Gastrocnemius medialis (tissue), 4 donors: ENCODE measurements at places on chromosomes 7 and 10. TPM values are rescaled to one million over a fixed set of nuclear protein-coding genes. Genes with fewer than 3 reads are reported as not detected.

GRCh38 chr10:112279433-112279832 is 3.8 kb upstream of the TECTB start:
- no peaks in the 10 kb centered on the region for H3K4me1 ChIP-seq
- no peaks in the 10 kb centered on the region for H3K27me3 ChIP-seq
- H3K36me3 ChIP-seq, result no peaks in the 10 kb centered on the region
- no peak for DNase-seq

DNA sequence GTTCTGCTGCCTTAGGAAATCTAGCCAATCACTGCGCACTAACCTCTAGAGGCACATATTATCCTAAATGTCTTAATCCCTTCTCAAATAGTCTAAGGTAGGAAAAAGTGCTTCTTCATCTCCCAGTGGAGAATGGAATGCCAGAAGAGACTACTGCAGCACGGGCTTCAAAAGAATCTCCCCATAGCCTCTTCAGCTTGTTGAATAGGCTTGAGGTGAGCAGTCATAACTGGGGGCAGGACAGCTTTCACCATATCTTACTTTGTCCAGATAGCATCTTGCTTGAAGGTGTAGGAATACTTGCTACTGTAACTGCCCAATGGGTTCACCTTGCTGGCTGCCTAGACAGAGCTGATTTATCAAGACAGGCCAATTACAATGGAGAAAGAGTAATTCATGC is 88.8 kb downstream of the MBL2 start:
- H3K4me3 ChIP-seq, result no peak overlapping the region
- H3K36me3 ChIP-seq, result no peaks in the 10 kb centered on the region
- no peak overlapping the region for H3K27ac ChIP-seq
- no peak for DNase-seq

GRCh38 chr7:73669288-73669701 is 1.7 kb downstream of the VPS37D start:
- no peaks in the 10 kb centered on the region for H3K36me3 ChIP-seq

DNA sequence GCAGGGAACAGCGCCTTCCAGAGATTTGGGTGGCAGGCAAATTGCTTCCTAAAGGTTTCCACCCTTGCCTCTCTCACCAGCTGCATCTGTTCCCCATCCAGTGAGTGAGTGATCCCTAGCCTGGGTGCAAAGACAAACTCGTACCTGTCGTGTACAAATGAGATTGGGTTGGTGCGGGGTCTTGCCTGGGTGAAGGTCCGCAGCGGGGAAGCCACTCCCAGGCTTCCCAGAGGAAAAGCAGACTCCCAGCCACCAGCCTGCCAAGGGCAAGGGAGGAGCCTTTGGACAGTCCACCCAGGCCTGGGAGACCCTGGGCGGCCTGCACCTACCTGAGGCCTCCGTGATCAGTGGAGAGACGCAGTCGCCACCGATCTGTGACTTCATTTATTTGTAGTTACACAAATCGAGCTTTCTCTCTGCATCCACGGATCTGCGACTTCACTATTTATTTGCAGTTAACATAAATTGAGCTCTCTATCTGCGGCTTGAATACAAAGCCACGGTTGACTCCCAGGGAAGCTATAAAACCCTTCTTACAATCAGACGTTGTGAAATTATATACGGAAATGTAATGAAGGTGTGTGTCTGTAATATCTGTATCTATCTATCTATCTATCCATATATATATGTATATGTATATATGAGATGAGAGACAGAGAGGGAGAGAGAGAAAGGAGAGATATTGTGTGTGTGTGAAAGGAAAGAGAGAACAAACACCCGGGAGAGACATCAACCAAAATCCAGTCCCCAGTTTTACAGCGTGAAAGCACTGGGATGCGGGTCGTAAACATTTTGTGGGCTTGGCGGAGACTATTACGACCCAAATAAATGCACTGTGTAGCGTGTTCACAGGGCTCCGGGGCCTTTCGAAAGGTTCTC is 3.0 kb upstream of the HOXA7 start:
- no peaks in the 10 kb centered on the region for H3K27me3 ChIP-seq
- H3K4me3 ChIP-seq, result no peak overlapping the region
- DNase-seq, result no peak
- H3K36me3 ChIP-seq, result no peaks in the 10 kb centered on the region

DNA sequence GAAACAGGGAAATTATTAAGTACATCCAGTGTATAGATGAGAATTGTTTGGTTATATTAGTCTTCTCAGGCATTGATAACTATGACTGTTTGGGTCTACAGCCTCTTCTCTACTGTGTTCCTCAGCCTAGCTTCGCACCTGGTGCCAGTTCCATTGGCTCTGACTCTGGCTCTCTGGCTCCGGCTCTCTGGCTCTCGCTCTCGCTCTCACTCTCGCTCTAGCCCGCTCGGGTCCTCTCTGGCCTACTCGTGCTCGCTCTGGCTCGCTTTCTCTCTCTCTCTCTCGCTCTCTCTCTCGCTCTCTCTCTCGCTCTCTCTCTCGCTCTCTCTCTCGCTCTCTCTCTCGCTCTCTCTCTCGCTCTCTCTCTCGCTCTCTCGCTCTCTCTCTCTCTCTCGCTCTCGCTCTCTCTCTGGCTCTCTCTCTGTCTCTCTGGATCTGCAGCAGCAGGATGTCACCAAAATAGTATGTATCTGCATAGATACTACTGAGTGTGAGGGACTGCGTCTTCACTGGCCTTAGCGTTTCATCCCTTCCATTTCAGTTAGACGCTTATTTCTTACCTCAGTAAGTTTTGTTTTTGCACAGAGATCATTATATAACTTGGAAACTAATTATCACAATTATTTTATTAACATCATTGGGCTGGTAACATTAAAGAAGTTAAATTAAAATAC is 6.5 kb upstream of the SSBP1 start:
- no peaks in the 10 kb centered on the region for H3K4me1 ChIP-seq
- no peak overlapping the region for H3K4me3 ChIP-seq
- H3K27ac ChIP-seq, result no peak overlapping the region
- no peaks in the 10 kb centered on the region for H3K27me3 ChIP-seq

DNA sequence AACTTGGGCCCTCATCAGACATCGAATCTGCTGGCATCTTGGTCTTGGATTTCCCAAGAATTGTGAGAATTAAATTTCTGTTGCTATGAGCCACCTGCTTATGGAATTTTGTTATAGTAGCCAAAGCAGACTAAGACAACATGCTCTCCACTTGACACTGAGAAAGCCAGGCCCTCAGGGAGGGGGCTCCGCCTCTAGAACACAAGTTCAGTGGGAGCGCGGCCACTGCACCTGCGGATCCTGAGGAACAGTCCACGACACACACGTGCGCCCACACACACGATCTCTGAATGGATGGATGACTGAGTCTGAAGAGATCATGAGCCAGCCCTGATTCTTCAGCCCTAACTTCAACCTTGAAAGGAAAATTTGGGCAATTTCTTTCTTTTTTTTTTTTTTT is 73.7 kb downstream of the CTBP2 start:
- DNase-seq, result no peak
- H3K36me3 ChIP-seq, result no peaks in the 10 kb centered on the region
- H3K4me3 ChIP-seq, result no peak overlapping the region
- H3K27me3 ChIP-seq, result no peaks in the 10 kb centered on the region
- H3K27ac ChIP-seq, result peak overlapping the region; percentile 86
- H3K4me1 ChIP-seq, result peaks cover 83% of the 10 kb centered on the region

- peaks cover 4% of the 10 kb centered on the region for H3K27me3 ChIP-seq
- no peaks in the 10 kb centered on the region for H3K4me1 ChIP-seq
- DNase-seq, result no peak
- no peak overlapping the region for H3K4me3 ChIP-seq
These were observed 79.6 kb upstream of the LRRC4 start for GRCh38 chr7:128110641-128111364.

The FBXO24 gene
- total RNA-seq, result not detected

The FBXL13 gene
- not detected for total RNA-seq

The CHCHD3 gene
- 116 TPM for total RNA-seq

GRCh38 chr7:132575419-132575981 is 770 bp downstream of the PLXNA4 start:
- DNase-seq, result no peak
- H3K36me3 ChIP-seq, result no peaks in the 10 kb centered on the region
- H3K4me1 ChIP-seq, result peaks cover 7% of the 10 kb centered on the region
- peak overlapping the region; percentile 52 for H3K4me3 ChIP-seq
- H3K27me3 ChIP-seq, result peaks cover 16% of the 10 kb centered on the region

GRCh38 chr10:118585794-118586193 is 9.7 kb downstream of the PRLHR start:
- H3K27ac ChIP-seq, result no peak overlapping the region
- no peaks in the 10 kb centered on the region for H3K36me3 ChIP-seq
- no peak for DNase-seq
- H3K27me3 ChIP-seq, result no peaks in the 10 kb centered on the region
- no peak overlapping the region for H3K4me3 ChIP-seq

The FEZF1 gene
- total RNA-seq, result not detected

DNA sequence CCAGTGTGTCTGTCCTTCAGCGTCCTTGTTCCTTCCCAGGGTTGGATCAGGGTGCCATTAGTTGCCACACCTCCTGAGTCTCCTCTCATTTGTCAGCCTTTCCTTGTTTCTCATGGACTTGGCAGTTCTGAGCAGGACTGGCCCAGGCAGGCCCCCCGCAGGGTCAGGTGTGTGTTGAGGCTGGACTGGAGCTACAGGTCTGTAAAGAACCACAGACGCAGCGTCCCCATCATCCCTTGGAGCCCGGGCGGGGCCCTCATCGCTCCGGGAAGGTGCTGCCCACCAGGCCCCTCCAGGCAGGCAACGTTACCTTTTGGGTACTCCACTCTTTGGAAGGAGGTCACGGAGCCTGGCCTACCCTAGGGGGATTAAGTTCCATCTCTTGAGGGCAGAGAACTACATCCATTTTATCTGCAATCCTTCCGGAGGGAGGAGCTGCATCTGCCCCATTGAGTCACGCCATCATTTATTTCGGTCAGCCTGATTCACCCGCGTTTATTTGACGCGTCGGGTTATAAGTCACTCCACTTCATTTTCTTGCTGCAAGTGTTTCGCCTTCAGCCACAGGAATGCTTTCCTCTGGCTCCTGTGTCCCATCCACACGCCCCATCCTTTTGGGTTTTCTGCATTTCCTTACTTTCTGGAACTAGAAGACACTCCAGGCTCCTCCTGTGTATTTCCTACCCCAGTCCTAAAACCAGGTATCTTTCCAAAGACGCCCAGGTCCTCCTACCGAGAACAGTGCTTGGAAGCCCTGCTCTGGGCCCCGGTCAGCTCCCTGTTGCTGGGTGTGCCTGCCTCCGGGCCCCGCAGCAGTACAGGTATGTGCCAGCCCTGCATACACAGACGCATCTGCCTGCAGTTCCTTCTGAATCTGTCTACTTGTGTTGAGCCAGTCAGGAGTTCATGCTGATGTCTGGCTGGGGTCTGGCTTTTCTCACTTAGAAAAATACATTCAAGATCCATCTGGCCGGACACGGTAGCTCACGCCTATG is 141.9 kb downstream of the MAD1L1 start:
- no peaks in the 10 kb centered on the region for H3K36me3 ChIP-seq
- H3K4me3 ChIP-seq, result no peak overlapping the region
- DNase-seq, result no peak

DNA sequence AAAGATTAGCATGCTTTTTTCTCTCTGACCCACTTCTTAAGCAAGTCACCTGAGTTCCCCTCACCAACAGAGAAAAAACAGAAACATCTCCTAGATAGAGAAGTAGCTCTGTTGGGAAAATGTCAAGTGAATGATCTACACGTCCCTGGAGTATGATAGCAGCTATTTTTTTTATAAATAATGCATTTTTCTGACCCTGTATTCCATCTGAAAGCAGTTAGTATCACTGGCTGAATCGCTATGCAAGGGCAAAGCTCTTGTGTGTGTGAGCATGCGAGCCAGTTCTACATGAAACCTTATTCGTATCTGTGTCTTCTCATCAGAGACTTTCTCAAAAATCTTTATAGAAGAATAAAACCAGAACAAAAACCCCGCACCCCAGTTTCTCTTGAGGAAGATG is 8.2 kb downstream of the ANKMY2 start:
- H3K27me3 ChIP-seq, result no peaks in the 10 kb centered on the region
- H3K27ac ChIP-seq, result peak overlapping the region; percentile 45
- peaks cover 49% of the 10 kb centered on the region for H3K4me1 ChIP-seq
- no peaks in the 10 kb centered on the region for H3K36me3 ChIP-seq

The NPC1L1 gene
- total RNA-seq, result 0.04 TPM

The ADAM12 gene
- total RNA-seq, result not detected

DNA sequence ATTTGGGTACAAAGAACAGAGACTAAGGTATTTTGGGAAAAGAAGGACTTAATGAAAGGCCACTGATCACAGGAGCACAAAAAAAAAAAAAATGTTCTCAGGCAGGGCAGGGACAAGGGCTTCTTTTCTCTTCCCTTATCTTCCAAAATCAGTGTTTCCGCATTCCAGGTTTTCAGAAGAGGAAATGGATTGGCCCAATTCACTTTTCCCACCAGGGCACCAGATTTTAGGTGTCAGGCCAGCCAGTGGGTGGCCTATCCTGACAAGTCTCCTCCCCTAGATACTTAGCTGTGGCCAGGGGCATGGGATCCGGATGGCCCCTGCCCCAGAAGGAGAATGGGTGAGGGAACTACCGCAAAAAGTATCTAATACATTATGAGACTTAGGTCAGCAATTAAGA is 88.9 kb upstream of the WAC start:
- no peak overlapping the region for H3K27ac ChIP-seq
- H3K4me3 ChIP-seq, result no peak overlapping the region
- no peaks in the 10 kb centered on the region for H3K27me3 ChIP-seq
- no peaks in the 10 kb centered on the region for H3K36me3 ChIP-seq

GRCh38 chr7:151109094-151110048 is 23.1 kb downstream of the AGAP3 start:
- no peak overlapping the region for H3K27ac ChIP-seq
- DNase-seq, result no peak
- H3K36me3 ChIP-seq, result no peaks in the 10 kb centered on the region
- H3K4me3 ChIP-seq, result no peak overlapping the region
- H3K27me3 ChIP-seq, result no peaks in the 10 kb centered on the region

- no peaks in the 10 kb centered on the region for H3K36me3 ChIP-seq
- H3K27me3 ChIP-seq, result no peaks in the 10 kb centered on the region
- H3K27ac ChIP-seq, result no peak overlapping the region
- no peak overlapping the region for H3K4me3 ChIP-seq
- no peak for DNase-seq
- H3K4me1 ChIP-seq, result no peaks in the 10 kb centered on the region
These were observed 33.4 kb upstream of the YAE1 start for GRCh38 chr7:39532832-39533231.

The BAIAP2L1 gene
- 3.8 TPM for total RNA-seq

DNA sequence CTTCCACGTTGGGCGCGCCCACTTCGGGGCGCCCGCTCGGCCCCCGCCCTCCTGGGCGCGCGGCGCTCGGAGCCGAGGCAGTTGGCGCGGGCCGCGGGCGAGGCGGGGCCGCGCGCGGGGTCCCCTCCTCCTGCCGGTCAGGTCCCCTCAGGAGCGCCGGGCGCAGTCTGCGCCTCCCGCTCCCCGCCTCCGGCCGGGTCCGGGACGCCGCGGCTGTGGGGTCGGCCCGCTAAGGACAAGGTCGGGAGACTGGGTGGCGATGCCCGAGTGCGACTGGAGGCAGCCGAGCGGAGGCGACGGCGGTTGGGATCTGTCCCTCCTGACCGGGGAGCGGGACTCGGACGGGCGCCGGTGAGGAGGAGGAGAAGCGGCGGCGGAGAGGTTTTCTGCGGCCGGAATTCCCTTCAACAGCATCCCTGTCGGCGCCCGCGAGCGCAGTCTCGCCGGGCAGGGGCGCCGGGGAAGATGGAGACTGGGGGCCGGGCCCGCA is at the start of gene ATRNL1:
Gene ATRNL1, plus strand, starts transcription at position 80 of the 490 bp plus-strand sequence. Its CDS starts 386 bp downstream, at position 466.
- peak within 1 kb of the TSS; percentile 57 for H3K4me3 ChIP-seq
- H3K27ac ChIP-seq, result peak within 1 kb of the TSS; percentile 55
- no peaks in the 10 kb centered on the region for H3K36me3 ChIP-seq
- DNase-seq, result no peak

GRCh38 chr10:124077208-124077993 is 16.0 kb downstream of the CHST15 start:
- H3K4me3 ChIP-seq, result no peak overlapping the region
- no peak for DNase-seq
- H3K36me3 ChIP-seq, result no peaks in the 10 kb centered on the region
- no peaks in the 10 kb centered on the region for H3K27me3 ChIP-seq

The HOXA3 gene
- total RNA-seq, result 6.2 TPM
